ENCODE measurements at places on chromosomes 7 and 10. TPM values are rescaled to one million over a fixed set of nuclear protein-coding genes. Genes with fewer than 3 reads are reported as not detected.

CTAGE6 gene
- not detected for total RNA-seq

CLCN1 gene
- total RNA-seq = not detected

MRLN gene
- not detected for total RNA-seq

SORBS1 gene
- 17.6 TPM for total RNA-seq

GNGT1 gene
- not detected for total RNA-seq

IFIT5 gene
- total RNA-seq = 6.1 TPM

PRR15 gene
- 194 TPM for total RNA-seq

SPDYE9 gene
- total RNA-seq = not detected

- DNase-seq = no peak
These were observed 103.2 kb upstream of the TNS3 start for GRCh38 chr7:47685151-47685550.

DNA sequence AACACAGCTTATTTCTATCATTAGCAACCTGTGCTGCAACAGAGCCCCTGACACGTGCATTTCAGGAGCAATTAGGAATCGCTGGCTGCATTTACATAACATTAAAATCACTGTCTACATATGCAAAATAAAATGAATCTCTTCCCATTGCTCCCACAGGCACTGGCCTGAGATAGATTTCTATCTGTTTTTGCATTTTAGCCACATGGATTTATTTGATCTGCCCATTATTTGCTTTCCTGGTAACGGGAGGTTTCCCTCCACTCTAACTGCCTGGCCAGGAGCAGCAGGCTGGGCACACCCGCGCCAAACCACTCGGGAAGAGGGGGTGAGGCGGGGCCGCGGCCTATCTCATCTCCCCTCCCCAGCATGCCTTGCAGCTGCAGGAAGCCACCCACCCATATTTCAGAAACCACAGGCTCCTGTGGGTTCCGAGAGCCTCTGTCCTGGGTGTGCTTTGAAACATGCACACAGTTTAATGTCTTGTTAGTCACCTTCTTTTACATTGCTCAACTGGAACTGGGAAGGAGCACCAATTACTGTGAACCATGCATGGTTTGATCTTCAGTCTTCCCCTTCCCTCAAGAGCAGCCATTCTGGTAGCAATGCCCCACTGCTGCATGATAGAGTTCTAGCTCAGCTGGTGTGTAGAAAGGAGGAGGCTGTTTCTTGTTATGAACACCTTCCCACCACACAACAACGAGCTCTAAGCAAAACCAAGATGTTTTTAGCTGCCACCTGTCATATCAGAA lies 37.7 kb upstream of the IKZF1 start:
- DNase-seq = peak; percentile 37

DNA sequence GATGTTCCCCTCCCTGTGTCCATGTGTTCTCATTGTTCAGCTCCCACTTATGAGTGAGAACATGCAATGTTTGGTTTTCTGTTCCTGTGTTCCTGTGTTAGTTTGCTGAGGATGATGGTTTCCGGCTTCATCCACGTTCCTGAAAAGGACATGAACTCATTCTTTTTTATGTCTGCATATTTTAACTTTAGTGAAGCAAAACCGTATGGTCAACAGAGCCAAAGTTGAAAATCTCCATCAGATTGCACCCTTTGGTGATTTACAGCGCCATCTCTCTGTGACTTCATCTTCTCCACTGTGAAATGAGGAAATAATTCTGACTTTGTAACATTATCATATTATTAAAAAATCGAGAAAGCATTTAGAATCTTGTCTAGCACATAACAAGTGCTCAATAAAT lies 132.3 kb upstream of the PLXDC2 start:
- DNase-seq = no peak

- no peak for DNase-seq
These were observed 84.0 kb upstream of the ODAD2 start for GRCh38 chr10:28082885-28083284.

GRCh38 chr10:91487911-91488582 lies 77.9 kb downstream of the HECTD2 start:
- DNase-seq = no peak

DNA sequence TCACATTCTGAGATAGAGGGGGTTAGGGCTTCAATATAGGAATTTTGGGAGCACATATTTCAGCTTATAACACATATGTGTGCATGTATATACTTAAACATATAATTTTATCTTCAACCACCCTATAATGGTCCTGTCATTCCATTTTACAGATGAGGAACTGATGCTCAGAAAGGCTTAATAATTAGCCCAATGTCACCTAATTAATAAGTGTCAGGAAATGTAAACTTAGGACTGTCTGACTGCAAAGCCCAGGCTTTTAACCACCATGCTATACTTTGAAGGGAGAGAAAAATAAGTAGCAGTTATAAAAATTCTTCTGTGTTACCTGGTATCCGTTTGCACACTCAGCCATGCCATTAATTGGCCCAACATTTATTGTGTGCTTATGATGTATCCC lies 172.6 kb downstream of the SKIDA1 start:
- no peak for DNase-seq

- no peak for DNase-seq
These were observed 73.2 kb downstream of the MYL10 start for GRCh38 chr7:101555921-101556275.

DNA sequence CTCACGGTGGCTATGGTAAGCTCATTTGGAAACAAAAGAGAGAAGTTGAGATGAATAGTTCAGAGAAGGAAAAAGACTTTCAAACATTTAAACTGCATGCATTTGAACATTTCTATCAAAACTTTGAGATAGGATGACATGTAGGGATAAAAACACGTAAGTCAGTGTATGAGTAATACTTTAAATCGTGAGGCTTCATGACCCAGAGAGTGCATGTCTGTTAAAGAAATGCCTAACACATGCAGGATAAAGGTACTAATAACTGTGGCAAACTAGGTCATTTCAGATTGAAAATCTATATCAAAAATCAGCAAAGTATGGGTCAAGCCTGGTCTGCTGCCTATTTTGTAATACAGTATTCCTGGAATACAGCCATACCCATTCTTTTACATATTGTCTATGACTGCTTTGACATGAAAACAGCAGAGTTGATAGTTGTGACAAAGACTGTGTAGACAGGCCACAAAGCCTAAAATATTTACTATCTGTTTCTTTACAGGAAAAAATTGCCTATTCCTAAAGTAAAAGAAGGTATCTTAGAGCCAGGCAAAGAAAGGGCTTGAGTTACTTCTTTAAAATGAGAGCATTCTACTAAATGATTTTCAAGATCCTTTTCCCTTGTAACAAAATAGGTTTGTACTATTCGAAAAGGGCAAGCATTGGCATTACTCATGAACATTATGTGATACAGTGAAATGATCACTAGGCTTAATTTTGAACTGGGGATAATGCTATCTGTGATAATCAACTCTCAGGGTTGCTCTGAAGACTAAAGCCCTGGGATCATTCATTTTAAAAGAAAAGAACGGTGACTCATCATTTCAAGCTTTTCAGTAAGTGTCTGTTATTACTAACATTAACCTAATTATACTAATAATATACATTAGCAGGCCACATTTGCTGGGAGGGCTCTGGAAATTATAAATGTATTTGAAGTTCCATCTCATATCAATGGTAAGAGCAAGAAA lies 185.9 kb downstream of the CRPPA start:
- DNase-seq = no peak

- no peak for DNase-seq
These were observed 24.0 kb downstream of the COL26A1 start for GRCh38 chr7:101386558-101387231.

DNA sequence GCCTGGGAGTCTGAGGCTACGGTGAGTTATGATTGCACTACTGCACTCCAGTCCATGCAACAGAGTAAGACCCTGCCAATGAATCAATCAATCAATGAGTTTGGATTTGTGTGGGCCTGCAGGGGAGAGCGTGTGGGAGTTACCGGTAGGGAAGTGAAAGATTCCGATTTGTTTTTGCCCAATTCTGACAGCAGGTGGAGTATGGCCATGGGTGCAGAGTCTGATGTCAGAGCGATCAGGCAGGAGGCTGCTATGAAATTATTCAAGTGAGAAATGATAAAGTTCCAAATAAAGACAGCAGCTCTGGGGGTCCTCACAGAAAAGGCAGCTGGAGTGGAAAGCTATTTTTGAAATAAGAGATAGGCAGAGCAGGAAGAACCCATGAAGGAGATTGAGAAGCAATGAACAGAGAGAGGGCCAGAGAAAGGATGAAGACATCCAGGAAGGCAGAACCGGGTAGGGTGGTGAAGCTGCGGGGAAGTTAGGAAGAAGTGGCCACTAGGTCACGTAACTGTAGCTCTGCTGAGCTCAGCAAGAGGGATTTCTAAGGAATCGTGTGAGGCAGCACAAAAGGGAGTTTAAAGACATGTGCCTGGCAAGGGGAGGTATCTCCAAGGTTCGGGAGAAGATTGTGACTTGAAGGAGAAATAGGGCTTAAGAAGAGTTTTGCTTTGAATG lies 93.7 kb upstream of the NMT2 start:
- peak; percentile 39 for DNase-seq

DNA sequence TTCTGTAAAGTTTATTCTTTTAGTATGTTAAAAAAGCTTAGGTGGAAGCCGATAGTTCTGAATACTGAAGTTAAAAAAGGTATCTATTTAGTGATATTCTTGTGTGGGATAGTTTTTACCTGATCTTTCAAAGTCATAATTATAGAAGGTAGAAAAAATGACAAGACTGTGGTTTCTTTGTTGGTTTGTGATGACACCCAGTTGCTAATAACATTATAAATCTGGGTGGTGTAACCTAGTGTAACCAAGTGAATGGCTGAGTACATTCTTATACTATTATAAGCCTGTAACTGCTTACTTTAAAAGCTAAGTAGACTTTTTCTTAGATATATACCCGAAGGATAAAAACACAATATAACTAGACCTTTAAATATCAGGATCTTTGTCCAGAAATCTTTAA lies 2.3 kb downstream of the CDK13 start:
- DNase-seq = no peak

- no peak for DNase-seq
These were observed 1.9 kb upstream of the VOPP1 start for GRCh38 chr7:55574051-55574717.

- no peak for DNase-seq
These were observed 125.8 kb downstream of the CACNA2D1 start for GRCh38 chr7:82317760-82318159.

- no peak for DNase-seq
These were observed 41.3 kb downstream of the ETV1 start for GRCh38 chr7:13948019-13948801.

DNA sequence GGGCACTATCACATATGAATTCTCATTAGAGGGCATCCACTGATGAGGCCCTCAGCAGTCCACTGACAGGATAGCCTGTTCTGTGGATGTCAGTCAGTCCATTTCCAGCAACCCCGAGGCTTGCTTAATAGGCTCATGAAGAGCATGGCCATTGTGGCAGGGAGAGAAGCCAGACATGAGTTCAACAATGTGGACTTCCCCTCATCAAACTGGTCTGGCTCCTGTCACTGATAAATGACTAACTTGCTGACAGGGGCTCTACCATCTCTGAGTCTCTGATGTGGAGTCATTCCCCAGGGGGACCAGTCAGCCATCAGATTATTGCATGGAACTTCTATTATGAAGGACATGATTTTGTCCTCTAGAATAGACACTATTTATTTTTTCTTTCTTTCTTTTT lies 19.8 kb upstream of the TRIL start:
- DNase-seq = no peak

GRCh38 chr7:585873-586272 lies 66.2 kb upstream of the PDGFA start:
- no peak for DNase-seq

DNA sequence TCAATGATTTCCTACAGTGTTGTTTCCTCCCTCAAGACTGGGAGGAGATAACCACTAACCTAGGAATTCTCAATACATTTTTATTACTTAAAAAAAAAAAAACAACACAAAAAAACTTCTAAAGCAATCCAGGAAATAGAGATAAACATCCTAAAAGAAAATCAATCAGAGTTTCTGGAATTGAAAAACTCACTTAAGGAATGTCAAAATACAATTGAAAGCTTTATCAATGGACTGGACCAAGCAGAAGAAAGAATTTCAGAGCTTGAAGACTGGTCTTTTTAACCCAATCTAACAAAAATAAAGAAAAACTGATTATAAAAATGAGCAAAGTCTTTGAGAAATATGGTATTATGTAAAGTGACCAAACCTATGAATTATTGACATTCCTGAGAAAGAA lies 394.1 kb downstream of the XPNPEP1 start:
- DNase-seq = no peak

GRCh38 chr10:58817201-58817846 lies 304.7 kb downstream of the BICC1 start:
- no peak for DNase-seq

GRCh38 chr10:5835446-5836095 lies 22.3 kb upstream of the GDI2 start:
- no peak for DNase-seq

DNA sequence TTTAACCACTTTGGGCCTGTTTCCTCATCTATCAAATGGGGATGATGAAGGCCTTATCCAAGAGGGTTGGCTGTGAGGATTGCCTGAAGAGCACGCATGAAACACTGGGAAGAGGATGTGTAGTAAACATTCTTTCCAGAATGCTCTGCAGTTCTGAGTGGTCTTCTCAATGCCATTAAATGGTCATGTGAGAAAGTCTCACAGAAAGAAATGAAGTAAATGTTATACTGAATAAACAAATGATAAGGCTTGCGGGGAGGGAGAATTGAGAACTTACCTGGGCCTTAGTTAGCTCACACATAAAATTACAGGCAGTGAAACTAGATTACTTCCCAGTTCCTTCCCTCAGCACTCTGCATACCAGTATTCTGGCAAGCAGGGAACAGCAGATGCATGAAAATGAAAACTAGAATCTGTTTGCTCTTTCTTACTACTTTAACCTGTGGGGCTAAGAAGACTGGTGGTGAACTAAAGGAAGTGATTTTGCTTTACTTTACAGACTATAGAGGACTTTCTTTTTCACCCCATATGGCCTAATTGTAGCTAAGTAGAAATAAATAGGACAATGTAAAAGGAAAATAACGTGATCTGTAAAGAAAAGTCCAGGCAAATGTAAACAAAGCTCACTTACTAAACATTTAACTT lies 135.3 kb upstream of the CCDC6 start:
- peak; percentile 24 for DNase-seq

GRCh38 chr7:47714669-47715607 lies 133.0 kb upstream of the TNS3 start:
- DNase-seq = no peak

DNA sequence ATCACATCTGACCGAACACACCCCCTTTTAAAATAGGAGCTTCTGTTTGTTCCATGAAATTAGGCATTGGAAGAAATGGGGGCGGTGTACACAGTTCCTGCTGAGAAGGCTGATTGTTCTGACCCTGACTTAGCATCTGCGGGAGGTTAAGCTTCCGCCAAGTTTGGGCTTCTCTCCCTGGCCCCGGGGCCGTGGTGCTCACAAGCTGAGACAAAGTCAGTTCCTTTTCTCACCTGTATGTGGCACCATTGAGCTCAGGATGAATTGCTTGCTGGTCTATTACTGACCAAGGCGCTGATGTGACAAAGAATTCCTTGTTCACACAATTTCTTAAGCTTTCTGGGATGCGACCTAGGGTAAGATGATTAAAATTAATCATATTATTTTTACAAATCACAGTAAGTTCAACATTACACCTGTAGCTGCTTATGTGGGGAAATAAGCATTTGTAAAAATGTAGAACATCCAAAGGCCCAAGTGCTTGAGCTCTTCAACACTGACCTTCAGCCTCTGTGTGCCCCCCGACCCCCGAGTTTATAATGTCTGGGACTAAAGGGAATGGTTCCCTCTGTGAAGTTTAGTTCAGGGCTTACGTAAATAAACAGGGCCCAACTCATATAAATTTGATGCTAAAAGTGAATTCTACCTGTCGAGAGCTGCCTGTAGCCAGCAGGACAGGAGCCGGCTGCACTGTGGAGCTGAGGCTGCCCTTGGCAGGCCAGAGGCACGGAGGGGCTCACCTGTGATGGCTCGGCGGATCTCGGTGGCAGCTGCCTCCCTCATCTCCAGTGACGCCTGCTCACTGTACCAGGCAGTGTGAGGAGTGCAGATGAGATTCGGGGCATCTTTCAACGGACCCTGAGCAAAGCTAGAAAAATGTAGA lies 50.8 kb downstream of the ZRANB1 start:
- peak; percentile 77 for DNase-seq
